Mesothelial cell of epicardium (in vitro differentiated cells): ENCODE measurements at places on chromosomes 4 and X. TPM values are rescaled to one million over a fixed set of nuclear protein-coding genes. Genes with fewer than 3 reads are reported as not detected.
A peak's percentile ranks its signal among the peaks of the same experiment; 100 is the strongest.

ETDB gene
- not detected in 3 replicates for total RNA-seq

GRCh38 chrX:38221391-38221929, 789 bp upstream of the SRPX start:
- peaks cover 6% of the 10 kb centered on the region for H3K4me1 ChIP-seq
- H3K4me3 ChIP-seq: peak overlapping the region; percentile 81
- DNase-seq: no peak

SFRP2 gene
- 22.8 to 27.1 TPM (median 23.8 TPM) in 3 replicates for total RNA-seq

- H3K27ac ChIP-seq: no peak overlapping the region
- no peak for DNase-seq
- H3K27me3 ChIP-seq: no peaks in the 10 kb centered on the region
- no peaks in the 10 kb centered on the region for H3K4me1 ChIP-seq
Measured at GRCh38 chr4:67880866-67881610, 2.8 kb downstream of the TMPRSS11D start.

FRMPD4 gene
- total RNA-seq: 0.02 to 0.07 TPM in 2 of 3 replicates, not detected in the other

PPP2R2C gene
- 4.1 to 5.8 TPM (median 5.2 TPM) in 3 replicates for total RNA-seq

WWC2 gene
- 61.7 to 64.1 TPM (median 62.5 TPM) in 3 replicates for total RNA-seq

GPC4 gene
- 43.4 to 46.9 TPM (median 44.8 TPM) in 3 replicates for total RNA-seq
